ENCODE measurements at places on chromosomes 12 and 14.

- DNase-seq: no peak
Measured at GRCh38 chr12:43550831-43551271, 1.2 kb downstream of the ADAMTS20 start.

DNA sequence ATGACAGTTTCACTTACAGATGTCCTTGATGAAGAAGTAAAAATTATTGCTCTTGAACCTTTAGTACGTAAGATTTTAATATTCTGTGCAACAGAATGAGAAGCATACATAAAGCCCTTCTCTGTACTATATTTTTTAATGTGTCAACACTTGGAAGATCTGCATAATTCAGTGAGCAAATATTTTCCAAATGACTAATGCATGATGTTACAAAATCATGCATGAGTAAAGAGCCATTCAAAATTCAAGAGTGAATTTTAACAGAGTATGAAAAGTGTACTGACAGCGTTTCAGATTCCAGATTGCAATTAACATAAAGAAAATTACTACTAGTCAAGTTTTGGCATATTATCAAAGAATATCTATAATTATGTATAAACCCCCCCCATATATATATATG, 101.4 kb upstream of the BBS10 start:
- peak; percentile 81 for DNase-seq

GRCh38 chr12:61870658-61871484, 389.3 kb upstream of the USP15 start:
- DNase-seq: peak; percentile 69

GRCh38 chr14:100138082-100138787, 21.2 kb downstream of the DEGS2 start:
- no peak for DNase-seq

- no peak for DNase-seq
Measured at GRCh38 chr12:27399074-27399473, 47.5 kb upstream of the SMCO2 start.

DNA sequence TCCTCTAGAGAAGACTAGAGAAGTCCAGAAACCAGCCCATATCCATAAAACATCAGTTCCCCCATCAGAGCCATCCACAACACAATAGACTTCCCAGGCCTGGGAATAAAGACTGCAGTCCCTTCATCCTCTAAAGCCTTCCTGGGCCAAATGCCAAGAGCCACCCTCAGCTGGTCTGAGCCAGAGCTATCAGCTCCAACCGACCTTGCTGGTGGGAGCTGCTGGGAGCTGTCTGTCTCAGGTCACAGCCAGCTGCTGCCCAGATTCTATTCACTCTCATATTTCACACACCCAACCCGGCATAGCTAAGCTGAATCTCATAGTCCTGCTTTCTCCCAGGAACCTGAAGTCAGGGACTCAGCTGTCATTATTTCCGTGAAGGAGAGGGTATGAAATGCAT, 10.9 kb upstream of the TFCP2 start:
- no peak for DNase-seq

- peak; percentile 59 for DNase-seq
Measured at GRCh38 chr14:50524060-50524459, 8.3 kb downstream of the MAP4K5 start.

GRCh38 chr14:100305324-100306100, 732 bp downstream of the SLC25A29 start:
- peak; percentile 91 for DNase-seq
